Hematopoietic multipotent progenitor cell treated with erythropoietin and hydrocortisone succinate and interleukin-3 and kit ligand, for 8 days (in vitro differentiated cells): ENCODE measurements at places on chromosomes 11 and 22.
A peak's percentile ranks its signal among the peaks of the same experiment; 100 is the strongest.

- peak; percentile 97 for DNase-seq
Measured at GRCh38 chr22:39723899-39724351, 153.4 kb downstream of the CACNA1I start.

- no peak for DNase-seq
Measured at GRCh38 chr11:105024394-105024793, 1.4 kb upstream of the CASP5 start.

- no peak for DNase-seq
Measured at GRCh38 chr11:134622458-134622857, 210.4 kb upstream of the B3GAT1 start.

GRCh38 chr11:7900686-7901085 is 30.4 kb downstream of the OR10A6 start:
- no peak for DNase-seq

- DNase-seq = no peak
Measured at GRCh38 chr11:114551060-114551459, 8.6 kb downstream of the NXPE1 start.

DNA sequence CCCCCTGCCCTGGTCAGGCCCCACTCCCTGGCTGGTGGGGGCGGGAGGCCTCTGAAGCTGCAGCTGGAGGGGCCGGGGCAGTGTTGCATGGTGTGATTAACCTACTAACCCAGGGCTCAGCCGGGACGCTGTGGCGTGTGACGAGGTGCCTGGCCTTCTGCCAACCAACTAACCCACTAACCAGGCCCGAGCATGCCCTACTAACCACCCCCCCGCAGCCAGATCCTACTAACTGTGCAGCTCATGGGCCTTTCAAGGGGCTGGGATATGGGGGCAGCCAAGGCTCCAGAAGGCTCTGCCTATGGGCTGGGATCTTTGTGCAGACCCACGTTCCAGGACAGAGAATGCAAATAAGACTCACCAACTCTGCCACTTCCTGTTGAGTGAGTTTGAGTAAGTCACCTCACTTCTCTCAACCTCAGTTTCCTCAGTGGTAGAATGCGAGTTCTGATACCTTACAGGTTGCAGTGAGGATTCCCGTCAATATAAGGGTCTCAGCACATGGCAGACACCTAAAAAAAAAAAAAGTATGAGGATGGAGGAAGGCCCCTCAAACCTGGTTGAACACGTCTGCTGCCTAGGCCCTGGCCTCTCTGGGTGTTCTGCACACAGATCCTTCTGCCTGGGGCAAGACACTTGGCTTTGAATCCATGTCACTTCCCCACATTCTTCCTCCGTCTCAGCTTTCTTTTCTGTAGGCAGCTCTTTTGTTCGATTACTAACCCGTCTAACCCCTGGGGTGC is 14.1 kb downstream of the MIAT start:
- DNase-seq = peak; percentile 31

DNA sequence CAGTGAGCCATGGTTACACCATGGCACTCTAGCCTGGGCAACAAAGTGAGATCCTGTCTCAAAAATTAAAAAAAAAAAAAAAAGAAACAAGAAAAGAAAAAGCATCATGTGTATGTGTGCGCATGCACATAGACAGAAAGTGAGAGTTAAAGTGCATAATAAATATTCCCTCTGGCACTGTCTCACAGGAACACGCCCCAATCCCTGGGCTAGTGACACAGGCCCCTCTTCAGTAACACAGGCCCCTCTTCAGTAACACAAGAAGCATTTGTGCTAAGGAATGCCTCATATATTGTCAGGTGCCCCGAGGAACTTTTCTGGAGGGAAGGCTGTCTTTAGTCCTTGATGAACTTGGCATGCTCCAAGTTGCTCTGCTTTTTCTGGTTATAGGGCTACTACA is 57.5 kb downstream of the RPL27A start:
- no peak for DNase-seq

DNA sequence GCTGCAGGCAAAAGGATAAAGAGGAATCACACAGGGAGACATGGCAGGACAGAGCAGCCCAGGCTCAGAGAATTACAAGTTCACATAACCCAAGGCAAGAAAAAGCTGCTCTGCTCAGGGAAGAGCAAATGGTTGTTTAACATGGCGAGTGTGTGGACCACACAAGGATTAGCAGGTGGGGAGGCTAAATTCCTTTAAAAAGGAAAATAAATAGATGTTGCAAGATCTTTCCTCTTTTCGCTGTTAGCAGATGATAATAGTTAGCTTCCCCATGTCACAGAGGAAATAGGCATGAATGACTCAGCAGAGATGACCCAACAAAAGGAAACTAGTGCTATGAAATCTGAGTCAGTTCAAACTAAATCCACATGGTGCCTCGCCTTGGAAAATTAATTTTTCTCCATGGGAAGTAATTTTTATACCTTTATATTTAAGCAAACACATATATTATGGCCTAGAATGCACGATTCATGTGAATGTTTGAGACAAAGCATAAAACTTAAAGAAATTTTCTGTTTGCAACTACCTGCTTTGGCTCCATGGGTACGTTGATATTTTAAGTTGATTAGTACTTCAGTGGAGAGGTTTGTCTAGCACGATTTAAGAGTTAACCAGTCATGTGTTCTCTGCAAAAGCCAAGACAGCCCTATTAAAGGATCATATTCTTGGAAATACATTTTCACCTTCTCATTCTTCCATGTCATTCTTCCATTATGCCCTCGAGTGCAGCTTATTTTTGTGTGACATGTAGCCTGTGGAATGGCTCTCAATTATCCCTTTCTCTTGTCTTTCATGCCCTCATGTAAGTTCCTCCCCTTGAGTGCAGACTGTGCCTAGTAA is 38.5 kb upstream of the FJX1 start:
- DNase-seq = no peak

GRCh38 chr11:77233011-77233410 is 68.5 kb downstream of the GDPD4 start:
- DNase-seq = no peak

GRCh38 chr11:10493041-10493663 is 38.1 kb downstream of the AMPD3 start:
- DNase-seq = no peak

DNA sequence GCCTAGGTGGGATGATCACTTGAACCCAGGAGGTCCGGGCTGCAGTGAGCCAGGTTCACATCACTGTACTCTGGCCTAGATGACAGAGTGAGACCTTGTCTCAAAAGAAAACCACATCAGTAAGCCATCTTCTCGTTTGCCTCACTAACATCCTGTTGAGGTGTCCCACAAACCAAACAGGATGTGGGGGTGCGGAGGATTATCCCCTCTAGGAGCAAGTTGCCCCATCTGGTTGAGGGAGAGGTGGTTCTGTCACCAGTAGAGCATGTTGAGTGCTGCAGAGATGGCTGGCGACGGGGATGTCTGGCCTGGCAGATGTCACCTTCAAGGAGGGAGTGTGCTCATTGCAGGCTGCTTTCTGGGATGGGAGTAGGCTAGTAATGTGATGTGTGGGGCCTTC is 72.4 kb downstream of the ZNRF3 start:
- peak; percentile 50 for DNase-seq

GRCh38 chr22:49524362-49524761 is 303.3 kb downstream of the BRD1 start:
- no peak for DNase-seq

DNA sequence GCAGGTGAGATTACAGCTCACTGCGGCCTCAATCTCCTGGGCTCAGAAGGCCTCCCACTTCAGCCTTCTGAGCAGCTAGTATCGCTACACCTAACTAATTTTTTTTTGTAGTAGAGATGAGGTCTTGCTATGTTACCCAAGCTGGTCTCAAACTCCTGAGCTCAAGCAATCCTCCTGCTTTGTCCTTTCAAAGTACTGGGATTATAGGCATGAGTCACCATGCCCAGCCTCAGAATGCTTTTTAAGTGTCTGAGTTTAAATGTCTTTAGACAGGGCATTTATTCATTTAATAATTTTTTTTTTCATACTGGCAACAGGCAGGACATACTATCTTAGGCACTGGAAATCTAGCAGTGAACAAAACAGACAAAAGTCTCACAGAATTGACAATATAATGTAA is 27.7 kb downstream of the LRP4 start:
- DNase-seq = no peak

DNA sequence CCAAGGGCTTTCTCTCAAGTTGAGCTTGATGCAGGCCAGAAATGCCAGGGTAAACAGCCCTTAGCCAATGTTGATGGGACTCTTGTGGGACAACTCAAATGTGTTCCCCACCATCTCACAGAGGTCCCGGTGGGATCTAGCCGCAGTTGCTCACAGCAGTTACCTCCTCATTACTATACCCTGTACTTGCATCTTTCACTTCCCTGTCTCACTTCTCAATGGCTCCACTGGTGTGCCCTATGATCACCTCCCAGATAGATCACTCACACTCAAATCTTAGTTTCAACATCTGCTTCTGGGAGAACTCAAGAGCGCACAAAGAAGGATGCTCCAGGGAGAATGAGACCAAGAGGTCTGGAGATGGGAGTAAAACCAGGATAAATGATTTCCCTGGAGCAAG is 47.0 kb downstream of the RCN1 start:
- DNase-seq = no peak

DNA sequence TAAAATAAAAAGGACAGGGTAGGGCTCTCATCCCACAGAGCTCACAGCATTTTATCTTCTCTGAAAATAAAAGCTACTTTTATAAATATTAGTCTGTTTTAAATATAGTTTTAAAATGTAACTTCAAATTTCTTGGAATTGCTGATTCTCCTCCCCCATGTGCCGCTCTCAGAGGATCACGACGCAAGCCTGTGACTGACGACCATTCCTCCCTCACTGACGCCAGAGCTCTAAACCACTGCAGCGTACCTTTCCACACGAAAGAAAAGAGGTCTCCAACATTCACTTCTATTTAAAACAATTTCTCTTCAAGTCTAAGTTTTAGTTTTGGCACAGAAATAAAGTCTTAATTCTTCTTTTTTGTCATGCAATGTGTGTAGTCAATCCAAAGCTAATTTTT is 9.3 kb downstream of the TOLLIP start:
- DNase-seq = no peak

DNA sequence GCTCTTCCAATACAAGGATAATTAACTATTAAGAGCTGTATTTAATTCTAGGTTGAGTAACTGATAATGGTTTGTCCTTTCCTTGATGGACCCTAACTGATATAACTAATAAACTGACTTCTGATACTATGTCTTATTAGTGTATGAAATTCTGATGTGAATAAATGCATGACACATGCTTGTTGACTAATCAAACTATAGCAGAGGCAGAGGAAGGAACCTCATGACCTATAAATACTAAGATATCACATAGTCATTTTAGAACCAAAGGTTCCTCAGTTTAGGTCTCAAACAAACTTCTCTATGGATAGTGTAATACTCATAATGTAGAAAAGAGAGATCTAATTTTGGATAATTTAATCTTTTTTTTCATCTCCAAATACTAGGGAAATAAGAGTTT is 4.8 kb upstream of the HBD start:
- peak; percentile 21 for DNase-seq

DNA sequence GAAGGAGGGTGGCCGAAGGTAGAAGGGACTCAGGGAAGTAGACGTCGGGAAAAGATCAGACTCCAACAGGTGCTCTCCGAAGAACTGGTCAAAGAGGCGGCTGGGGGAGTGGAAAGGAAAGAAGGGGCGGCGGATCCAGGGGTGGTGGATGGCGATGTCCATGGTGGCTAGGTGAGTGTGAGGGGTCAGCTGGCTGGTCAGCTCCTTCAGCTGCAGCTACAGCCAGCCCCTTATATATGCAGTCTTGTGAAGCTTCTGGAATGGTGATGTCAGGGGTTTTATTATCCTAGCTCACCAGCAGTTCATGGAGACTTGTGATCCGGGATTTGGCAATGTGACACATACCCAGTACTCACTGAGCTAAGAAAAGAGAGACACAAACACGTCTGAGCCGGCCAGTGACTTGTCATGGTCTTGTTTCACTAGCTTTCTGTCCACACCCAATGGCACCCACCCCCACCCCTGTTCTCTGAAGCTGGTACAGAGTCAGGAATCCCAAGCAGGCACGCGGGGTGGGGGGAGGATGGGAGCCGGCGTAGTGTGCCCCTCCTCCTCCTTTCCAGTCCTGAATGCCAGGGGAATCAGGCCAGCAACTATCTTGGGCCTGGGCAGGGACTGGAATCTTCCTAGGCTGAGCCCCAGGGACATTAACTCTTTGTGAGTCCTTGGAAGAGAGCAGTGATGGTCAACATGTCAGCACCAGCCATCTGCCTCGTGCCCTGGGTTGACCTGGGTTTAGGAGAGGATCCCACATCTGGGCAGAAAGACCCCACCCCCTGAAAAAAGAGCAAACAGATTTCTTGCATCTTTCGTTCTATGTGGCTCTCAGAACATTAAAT is at the start of gene CRYAB:
Gene CRYAB, minus strand, starts transcription at position 208 of the 839 bp plus-strand sequence. Its CDS starts 46 bp downstream, at position 162.
- DNase-seq = no peak

- DNase-seq = no peak
Measured at GRCh38 chr11:103322821-103323220, 213.6 kb downstream of the DYNC2H1 start.

DNA sequence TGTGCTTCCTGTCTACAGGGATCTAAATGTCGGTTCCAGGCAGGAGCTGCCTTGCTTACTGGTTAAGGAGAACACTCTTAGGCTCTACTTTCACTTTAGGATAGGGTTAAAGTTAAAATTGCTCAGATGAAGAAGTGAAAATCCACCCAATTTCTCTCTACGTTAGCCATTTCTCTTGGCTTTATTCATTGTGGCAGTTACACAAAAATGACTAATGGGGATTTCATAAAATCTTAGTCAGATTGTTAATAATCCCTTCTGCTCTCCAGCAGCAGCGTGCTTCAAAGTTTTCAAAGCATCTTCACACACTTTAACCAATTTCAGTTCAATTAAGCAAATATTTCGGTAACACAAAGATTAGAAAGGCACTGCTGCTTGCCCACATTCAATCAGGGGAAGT is 58.4 kb upstream of the RCN1 start:
- no peak for DNase-seq

DNA sequence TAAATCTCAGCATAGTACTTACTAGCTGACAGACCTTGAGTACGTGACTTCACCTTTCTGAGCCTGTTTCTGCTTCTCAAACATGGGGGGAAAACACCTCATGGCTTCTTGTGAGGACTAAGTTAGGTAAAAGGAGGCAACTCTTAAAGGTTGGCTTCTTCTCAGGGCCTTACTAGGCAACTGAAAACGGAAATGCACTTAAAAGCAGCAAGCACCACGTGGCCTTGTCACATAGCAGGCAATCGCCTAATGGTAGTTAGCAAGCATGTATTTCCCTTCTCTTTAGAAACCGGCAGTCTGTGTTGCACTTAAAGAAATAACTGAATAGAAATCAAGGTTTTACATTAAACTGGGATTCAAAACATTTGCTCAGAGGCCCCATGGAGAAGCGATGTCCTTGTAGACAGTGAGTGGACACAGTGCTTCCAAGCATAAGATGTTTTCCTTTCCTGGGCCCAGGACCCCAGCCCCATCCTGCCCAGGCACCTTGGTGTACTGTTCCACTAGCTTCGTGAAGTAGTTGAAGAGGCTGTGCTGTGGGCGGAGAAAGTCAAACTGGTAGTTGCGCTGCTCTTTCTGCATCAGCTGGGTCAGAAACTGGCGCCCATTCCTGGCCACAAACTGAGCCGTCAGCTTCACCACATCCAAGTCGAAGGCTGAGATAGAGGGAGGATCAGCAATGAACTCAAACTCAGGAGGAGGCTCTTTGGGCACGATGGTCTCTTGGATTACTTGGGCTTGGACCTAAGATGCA is 12.1 kb downstream of the SF3A1 start:
- DNase-seq = no peak

GRCh38 chr11:13174090-13174489 is 103.5 kb upstream of the BMAL1 start:
- no peak for DNase-seq
